ENCODE measurements at places on chromosomes 11 and 22.
A peak's percentile ranks its signal among the peaks of the same experiment; 100 is the strongest.

DNA sequence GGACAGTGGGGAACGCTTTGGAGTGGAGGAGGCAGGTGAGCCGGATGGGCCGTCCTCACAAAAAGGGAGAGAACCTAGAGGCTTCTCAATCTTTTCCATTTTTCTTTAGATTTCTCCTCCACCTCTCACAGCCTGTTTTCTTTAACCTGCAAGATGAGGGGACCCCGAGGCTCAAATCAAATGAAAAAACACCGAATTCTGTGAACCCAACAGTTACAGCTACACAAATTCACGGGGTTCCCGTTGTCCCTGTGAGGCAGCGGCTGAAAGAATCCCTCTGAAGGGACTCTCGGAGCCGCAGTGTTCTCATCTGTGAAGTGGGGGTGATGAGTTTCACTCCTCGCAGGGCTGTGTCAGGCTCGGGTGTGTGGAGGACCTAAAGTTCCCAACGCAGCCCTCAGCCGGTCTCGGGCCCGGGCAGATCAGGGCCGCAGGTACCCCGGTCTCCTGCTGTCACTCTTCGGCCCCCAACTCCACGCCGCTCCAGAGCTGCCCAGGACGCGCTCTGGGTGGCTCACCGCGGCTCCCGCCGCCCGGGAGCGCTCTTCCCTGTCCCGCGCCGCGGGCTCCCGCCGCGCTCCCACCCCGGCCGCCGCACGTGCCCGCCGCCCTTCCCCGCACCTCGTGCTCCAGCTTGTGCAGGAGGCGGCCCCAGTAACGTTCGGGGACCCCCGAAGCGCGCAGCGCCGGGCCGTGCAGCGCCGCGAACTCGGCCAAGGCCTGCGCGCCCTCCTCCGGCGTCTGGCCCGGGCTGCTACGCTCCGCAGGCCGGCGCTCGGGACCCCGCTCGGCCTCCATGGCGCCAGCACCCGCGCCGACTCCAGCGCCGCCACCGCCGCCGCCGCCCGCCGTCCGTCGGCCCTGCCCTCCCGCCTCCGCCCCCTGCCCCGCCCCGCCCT is at the start of gene TTLL12:
TSS of gene TTLL12 (minus strand) at position 863 of the 899 bp plus-strand sequence. CDS start at position 798, 65 bp downstream.
- DNase-seq: peak; percentile 30

DNA sequence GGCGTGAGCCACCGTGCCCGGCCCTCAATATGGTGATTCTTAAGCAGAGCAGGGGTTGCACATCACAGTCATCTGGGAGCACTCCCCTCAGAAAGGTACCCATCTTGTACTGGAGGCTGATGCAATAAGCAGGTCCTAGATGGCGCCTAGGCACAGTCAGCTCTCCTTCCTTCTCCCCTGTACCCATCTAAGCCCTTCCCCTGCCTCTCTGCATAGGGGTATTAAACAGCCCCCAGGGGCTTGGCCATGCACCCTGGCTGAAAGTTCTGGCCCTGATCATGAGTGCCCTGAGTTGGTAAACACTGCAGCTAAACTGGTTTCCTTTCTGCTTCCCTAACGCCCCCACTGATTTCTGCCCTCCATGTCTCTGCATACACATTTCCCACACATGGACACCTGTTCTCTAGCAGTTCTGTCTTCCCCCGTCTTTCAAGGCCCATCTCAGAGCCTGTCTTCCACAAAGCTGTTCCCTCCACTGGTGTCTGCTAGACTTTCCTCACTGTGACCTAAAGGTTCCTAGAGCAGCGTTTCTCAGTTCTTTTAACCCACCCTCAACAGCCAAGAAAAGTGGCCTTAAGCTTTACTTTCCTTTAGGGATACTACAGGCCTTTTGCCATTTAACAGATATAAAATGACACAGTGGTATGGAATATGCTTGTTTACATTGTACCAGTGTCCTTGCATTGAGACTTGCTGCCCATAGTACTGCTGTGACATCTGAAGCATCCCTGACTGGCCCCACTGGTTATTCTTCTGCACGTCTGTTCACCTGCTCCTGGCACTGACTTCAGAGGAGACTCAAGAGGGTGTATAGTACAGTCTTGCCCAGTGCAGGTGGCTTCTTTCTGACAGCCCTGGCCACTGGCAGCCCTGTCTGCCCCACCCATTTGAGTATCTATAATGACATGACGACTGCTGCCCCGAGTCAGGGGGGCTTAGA is 15.6 kb downstream of the UBE2L3 start:
- DNase-seq: no peak

- DNase-seq: no peak
Measured at GRCh38 chr22:21443735-21444421, 23.3 kb upstream of the TMEM191C start.

- no peak for DNase-seq
Measured at GRCh38 chr11:75868990-75869389, 54.0 kb downstream of the UVRAG start.

DNA sequence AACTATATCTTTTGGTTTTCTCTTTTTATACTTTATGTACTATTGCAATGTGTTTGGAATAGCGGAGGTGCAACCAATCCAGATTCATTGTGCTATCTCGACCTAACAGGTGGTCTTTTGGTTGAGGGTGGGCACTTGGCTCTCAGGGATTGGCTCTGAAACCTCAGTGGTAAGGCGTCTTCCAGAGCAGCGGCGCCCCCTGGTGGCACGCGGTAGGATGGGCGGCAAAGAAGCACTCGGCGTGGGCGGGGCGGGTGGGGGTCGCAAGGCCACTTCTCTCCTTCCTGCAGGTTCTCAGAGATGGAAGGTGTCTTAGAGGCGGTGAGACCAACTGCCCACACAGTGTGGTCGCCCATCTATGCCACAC is 19.2 kb upstream of the PLET1 start:
- DNase-seq: peak; percentile 67

DNA sequence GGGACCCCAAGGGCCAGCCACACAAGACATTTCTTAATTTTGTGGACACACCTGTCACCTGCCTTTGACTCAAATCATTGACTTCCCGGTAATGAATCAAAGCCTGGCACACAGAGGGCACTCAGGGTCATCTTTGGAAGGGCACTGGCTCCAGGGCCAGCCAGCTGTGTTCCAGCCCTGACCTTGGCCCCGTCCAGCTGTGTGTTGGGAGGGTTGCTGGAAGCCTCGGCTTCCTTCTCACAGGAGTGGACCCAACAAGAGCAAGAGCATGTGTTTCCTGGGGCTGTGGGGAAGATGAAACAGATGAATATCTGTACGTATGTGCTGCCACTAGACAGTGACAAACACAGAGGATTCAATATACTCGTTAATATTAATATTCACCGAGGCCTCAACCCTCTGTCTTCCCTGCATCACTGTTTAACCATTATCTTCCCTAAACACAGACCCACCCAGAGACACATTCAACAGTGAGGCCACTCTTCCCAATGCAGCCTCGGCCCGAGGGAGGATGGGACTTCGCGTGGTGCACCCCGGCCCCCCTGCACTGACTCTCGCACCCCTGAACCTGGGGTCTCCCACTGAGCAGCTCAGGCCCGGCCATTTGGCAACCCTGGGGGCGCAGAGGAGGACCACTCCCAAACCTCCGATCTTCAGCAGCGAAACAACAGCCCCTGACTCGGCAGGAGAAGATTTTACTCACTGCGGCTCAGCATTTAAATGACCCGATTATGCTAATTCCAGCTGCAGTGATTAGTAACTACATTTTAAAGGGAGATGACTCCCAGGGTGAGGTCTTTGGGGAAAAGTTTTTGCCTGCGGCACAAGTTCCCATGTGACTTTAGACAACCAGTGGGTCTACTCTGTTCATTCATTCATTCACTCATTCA is 45.7 kb downstream of the PHF21B start:
- no peak for DNase-seq

DNA sequence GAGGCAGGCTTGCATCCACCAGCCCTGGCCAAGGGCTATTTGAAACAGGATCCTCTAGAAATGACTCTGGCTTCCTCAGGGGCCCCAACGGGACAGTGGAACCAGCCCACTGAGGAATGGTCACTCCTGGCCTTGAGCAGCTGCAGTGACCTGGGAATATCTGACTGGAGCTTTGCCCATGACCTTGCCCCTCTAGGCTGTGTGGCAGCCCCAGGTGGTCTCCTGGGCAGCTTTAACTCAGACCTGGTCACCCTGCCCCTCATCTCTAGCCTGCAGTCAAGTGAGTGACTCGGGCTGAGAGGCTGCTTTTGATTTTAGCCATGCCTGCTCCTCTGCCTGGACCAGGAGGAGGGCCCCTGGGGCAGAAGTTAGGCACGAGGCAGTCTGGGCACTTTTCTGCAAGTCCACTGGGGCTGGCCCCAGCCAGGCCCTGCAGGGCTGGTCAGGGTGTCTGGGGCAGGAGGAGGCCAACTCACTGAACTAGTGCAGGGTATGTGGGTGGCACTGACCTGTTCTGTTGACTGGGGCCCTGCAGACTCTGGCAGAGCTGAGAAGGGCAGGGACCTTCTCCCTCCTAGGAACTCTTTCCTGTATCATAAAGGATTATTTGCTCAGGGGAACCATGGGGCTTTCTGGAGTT is 13.3 kb downstream of the IL10RA start:
- no peak for DNase-seq

- no peak for DNase-seq
Measured at GRCh38 chr11:85247797-85248196, 379.3 kb downstream of the DLG2 start.

All from stimulated activated CD4-positive, alpha-beta T cell treated with anti-CD3 and anti-CD28 coated beads, Interleukin-1b, Interleukin-23, amount 100 ng/mL, for 1 hour (primary cell).